ENCODE measurements at places on chromosomes 2 and 18.
A peak's percentile ranks its signal among the peaks of the same experiment; 100 is the strongest.

GRCh38 chr2:107775791-107776190, 50.9 kb upstream of the RGPD4 start:
- no peak for DNase-seq
- H3K36me3 ChIP-seq: no peaks in the 10 kb centered on the region
- H3K27ac ChIP-seq: no peak overlapping the region
- no peaks in the 10 kb centered on the region for H3K27me3 ChIP-seq

- H3K4me3 ChIP-seq: no peak overlapping the region
- DNase-seq: no peak
- no peaks in the 10 kb centered on the region for H3K27me3 ChIP-seq
- H3K36me3 ChIP-seq: no peaks in the 10 kb centered on the region
- H3K4me1 ChIP-seq: no peaks in the 10 kb centered on the region
Observed at GRCh38 chr18:39862341-39862740, 2092.7 kb upstream of the PIK3C3 start.

DNA sequence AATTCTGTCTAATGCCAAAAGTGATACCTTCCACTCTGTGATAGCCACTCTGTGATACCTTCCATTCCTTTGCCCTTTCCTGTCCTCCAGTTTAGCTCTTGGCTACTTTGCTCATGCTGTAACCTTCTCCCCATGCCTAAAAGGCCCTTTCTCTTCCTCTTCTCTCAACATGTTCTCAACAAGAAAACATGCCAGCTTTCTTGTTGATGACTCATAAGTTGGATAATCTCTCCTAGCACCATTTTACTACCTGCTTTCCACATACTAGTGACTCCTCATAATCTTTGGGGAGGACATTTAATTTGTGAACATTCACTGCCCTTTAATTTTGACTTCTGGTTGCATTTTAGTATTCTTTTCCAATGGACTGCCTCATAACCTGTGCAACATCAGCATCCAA, 55.9 kb upstream of the NT5C1B start:
- no peaks in the 10 kb centered on the region for H3K36me3 ChIP-seq
- H3K27ac ChIP-seq: no peak overlapping the region
- H3K27me3 ChIP-seq: no peaks in the 10 kb centered on the region
- no peak for DNase-seq
- H3K4me3 ChIP-seq: no peak overlapping the region

- H3K4me1 ChIP-seq: no peaks in the 10 kb centered on the region
- H3K4me3 ChIP-seq: no peak overlapping the region
Observed at GRCh38 chr2:168369031-168369430, 87.0 kb upstream of the CERS6 start.

- H3K4me1 ChIP-seq: 0 out of 2 replicates have a peak, but pooled peaks cover under 1% of the 10 kb centered on the region
- H3K36me3 ChIP-seq: no peaks in the 10 kb centered on the region
- peaks cover 4% of the 10 kb centered on the region for H3K27me3 ChIP-seq
- DNase-seq: peak; percentile 8
Observed at GRCh38 chr2:31238126-31238905, 4.4 kb downstream of the EHD3 start.

GRCh38 chr2:191318729-191319078, 73.5 kb downstream of the MYO1B start:
- no peaks in the 10 kb centered on the region for H3K27me3 ChIP-seq
- H3K27ac ChIP-seq: no peak overlapping the region
- H3K4me1 ChIP-seq: peaks cover 9% of the 10 kb centered on the region
- peaks cover 4% of the 10 kb centered on the region for H3K36me3 ChIP-seq
- peak; percentile 68 for DNase-seq
- no peak overlapping the region for H3K4me3 ChIP-seq

DNA sequence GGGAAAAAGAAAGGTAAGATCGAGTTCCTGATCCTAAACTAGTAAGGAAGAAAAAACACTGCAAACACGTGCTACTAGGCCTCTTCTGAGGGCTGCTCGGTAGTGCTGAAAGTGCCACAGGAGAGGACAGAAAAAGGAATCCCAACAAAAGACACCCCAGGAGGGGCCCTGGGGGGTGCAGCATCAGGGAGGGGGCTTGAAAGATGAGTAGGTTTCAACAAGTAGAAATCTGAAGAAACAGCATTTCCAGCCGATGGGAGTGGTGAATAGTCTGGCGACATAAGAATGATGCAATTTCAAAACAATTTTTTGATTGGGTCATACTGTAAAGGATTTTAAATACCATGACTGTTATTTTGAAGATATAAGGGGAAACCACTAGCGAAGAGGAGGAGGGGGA, 98.6 kb downstream of the NOL10 start:
- H3K36me3 ChIP-seq: peaks cover 19% of the 10 kb centered on the region
- no peak overlapping the region for H3K27ac ChIP-seq
- H3K4me3 ChIP-seq: no peak overlapping the region
- no peak for DNase-seq

GRCh38 chr2:201795607-201796477, 10.5 kb upstream of the CDK15 start:
- DNase-seq: peak; percentile 48
- no peak overlapping the region for H3K27ac ChIP-seq
- no peak overlapping the region for H3K4me3 ChIP-seq
- no peaks in the 10 kb centered on the region for H3K4me1 ChIP-seq
- H3K27me3 ChIP-seq: no peaks in the 10 kb centered on the region

- no peak overlapping the region for H3K4me3 ChIP-seq
- H3K4me1 ChIP-seq: no peaks in the 10 kb centered on the region
- no peaks in the 10 kb centered on the region for H3K36me3 ChIP-seq
- DNase-seq: no peak
Observed at GRCh38 chr2:56001947-56002346, 78.4 kb upstream of the EFEMP1 start.

DNA sequence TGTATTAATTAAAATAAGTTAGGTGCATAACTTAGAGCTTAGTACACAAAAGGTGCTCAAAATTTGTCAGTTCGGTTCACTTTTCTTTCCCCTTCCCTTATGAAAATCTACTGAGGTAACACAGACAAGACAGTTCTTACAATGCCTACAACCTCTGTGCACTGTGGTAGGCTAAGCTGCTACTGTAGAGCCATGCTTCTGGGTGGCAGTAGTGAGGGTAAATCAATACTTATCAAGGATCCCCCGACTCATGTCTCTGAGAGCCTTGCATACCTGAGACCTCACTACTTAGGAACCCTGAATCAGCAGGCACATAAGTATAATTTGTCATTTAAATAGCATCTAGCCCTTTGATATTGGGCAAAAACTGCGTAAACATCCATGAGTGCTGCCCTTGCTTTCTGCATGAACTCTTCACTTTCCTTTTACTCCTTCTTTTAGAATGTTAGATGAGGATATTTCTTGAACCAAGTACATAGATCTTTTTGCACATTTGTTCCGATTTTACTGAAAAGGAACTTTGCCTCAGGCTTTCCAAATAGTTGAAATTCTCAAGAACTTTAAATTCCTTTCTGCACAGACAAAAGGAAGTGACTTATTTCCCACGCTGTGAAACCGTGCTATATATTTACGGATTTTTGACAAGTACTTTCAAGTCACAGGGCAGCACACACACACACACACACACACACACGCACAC, 234.4 kb downstream of the TRIB2 start:
- H3K36me3 ChIP-seq: no peaks in the 10 kb centered on the region
- no peaks in the 10 kb centered on the region for H3K27me3 ChIP-seq
- DNase-seq: no peak
- no peaks in the 10 kb centered on the region for H3K4me1 ChIP-seq

DNA sequence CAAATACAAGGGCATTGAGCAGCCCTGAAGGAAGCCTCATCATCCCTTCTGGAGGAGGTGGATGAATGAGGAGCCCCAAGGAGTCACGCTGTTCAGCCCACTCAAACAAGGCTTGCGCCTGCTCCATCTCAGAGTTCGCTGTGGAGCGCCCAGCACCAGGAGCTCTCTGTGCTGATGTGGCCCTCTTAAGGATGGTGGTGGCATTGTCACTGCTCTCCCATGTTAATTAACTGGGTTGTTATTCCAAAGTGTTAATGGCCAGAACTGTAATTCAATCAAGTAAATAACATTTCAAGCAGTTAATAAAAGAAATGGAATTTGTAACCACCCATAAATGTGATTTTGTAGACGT, 726.0 kb upstream of the RAB6C start:
- H3K4me3 ChIP-seq: no peak overlapping the region
- no peaks in the 10 kb centered on the region for H3K27me3 ChIP-seq
- peak; percentile 61 for DNase-seq
- H3K36me3 ChIP-seq: peaks cover under 1% of the 10 kb centered on the region

GRCh38 chr2:226180281-226180884, 619.2 kb downstream of the IRS1 start:
- H3K36me3 ChIP-seq: peaks cover 7% of the 10 kb centered on the region
- no peak overlapping the region for H3K4me3 ChIP-seq
- H3K27ac ChIP-seq: no peak overlapping the region
- no peak for DNase-seq
- H3K4me1 ChIP-seq: no peaks in the 10 kb centered on the region
- H3K27me3 ChIP-seq: no peaks in the 10 kb centered on the region

- H3K27me3 ChIP-seq: no peaks in the 10 kb centered on the region
- no peak for DNase-seq
- H3K4me1 ChIP-seq: no peaks in the 10 kb centered on the region
- H3K4me3 ChIP-seq: no peak overlapping the region
Observed at GRCh38 chr2:193187816-193188215, 993.1 kb upstream of the TMEFF2 start.

DNA sequence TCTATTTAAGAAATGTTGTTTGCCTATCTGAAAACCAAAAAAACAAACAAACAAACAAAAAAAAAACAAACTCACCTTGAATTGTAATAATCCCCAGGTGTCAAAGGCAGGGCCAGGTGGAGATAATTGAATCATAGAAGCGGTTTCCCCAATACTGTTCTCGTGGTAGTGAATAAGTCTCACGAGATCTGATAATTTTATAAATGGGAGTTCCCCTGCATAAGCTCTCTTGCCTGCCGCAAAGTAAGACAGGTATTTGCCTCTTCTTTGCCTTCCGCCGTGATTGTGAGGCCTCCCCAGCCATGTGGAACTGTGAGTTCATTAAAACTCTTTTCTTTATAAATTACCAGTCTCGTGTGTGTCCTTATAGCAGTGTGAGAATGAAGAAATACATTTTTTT, 1180.7 kb upstream of the CRIM1 start:
- no peak overlapping the region for H3K27ac ChIP-seq
- peaks cover 9% of the 10 kb centered on the region for H3K27me3 ChIP-seq

- H3K4me3 ChIP-seq: no peak overlapping the region
- no peaks in the 10 kb centered on the region for H3K36me3 ChIP-seq
- H3K27me3 ChIP-seq: no peaks in the 10 kb centered on the region
- H3K27ac ChIP-seq: no peak overlapping the region
- no peaks in the 10 kb centered on the region for H3K4me1 ChIP-seq
- no peak for DNase-seq
Observed at GRCh38 chr2:147806846-147807245, 38.0 kb upstream of the ACVR2A start.

All from H9 (cell line).